Activated CD4-positive, alpha-beta T cell treated with anti-CD3 and anti-CD28 coated beads, Interleukin-2, amount 50 U/mL, for 24 hours (primary cell): ENCODE measurements at places on chromosomes 1 and 21.

DNA sequence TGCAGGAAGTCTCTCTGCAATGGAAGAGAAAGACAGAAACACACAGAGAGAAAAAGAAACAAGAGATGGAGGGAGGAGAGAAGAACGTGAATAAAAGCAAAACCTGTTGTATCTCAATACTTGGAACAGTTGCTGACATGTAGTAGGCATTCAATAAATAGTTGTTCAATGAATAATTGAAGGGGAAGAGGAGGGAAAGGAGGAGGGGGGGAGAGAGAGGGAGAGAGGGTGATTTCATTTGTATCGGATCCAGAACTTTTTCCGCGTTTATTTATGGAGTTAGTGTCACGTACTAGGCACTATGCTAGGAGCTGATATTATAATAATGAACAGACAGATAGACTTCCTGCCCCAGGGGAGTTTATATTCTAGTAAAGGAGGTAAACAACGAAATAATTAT, 144.1 kb downstream of the OMA1 start:
- DNase-seq = no peak

DNA sequence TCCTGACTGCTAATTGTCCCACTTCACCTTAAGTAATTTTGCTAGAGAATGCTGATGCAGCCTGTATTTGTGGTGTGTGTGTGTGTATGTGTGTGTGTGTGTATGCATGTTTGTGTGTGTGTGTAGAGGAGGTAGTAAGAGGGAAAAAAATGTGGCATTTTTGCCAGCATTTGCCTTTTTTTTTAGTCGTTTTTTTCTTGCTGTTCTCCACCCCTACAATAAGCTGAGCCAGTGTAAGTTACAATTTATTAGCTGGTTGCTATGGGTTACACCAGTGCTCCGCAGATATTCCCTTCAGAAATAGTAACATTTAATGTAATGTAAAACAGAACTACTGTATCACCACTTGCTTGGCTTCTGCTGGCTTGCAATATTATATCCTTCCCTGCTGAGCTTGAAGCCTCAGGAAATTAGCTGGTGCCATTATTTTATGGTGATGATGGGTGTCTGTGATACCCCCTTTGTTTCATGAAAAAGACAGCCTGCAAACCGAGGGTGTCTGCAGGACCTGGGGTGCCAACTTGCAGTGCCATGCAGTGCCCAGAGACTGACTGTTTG, 23.4 kb upstream of the IGSF3 start:
- DNase-seq = no peak

DNA sequence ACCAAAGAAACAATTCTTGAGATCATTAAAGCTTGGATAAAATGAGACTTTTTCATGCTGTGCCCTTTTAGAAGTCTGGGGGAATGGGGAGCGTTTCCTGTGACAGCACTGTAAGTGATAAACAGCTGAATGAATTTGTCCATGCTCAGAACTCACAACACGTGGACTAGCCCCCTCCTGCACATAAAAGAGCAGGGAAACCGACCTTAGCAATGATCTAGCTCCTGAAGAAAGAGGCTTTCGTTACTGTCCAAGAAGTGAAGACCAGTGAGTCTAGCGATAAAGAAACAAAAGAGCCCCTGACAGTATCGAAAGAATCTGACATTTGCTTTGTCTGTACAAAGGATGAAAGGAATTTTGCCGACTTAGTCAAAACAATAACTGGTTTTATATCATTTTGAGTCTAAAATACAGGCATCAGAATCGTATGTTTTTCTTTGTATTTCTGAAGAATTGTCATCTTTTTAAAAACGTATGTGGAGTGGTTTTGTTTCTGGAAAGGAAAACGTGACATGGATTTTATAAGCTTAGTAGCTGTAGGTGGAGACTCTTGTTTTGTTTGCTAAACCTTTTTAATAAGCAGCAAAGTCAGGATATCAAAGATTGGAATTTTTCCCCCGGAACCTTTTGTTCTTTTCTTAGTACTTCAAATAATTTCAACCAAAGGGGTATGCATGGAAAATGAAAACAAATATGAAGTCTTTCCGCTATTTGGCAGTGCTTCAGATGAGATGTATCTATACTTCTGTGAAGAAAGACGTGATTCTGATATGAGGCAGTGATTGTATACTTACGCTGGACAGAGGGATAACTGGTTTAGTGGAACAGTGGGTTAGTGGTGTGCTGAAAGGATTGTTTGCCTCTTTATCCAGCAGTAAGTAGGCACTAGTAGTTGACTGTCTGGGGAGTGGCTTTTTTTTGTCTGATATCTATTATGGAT, 61.0 kb downstream of the MAST2 start:
- DNase-seq = no peak

GRCh38 chr1:17498214-17498613, 41.3 kb upstream of the ARHGEF10L start:
- no peak for DNase-seq

DNA sequence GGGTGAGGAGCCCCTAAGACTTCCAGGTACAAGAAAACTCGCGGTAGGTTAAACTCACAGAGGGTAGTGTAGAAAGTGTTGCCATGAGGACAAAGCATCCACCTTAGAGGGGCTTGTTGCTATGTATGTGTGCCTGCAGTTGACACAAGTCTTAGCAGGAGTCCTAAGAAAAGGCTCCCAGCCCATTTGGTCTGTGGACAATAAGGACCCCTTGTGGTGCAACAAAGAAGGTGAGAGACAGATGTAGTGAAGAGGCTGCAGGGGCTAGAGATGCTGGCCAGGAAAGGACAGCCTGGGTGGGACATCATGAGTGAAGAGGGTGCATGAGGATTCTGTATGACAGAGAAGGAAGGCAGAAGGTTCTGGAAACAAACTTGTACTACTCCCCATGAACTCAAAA, 36.3 kb upstream of the IL10 start:
- peak; percentile 47 for DNase-seq

- DNase-seq = no peak
These were observed 6.2 kb upstream of the EXTL1 start for GRCh38 chr1:26015358-26015757.

- DNase-seq = peak; percentile 50
These were observed 41.7 kb downstream of the ITPKB start for GRCh38 chr1:226697151-226697928.

DNA sequence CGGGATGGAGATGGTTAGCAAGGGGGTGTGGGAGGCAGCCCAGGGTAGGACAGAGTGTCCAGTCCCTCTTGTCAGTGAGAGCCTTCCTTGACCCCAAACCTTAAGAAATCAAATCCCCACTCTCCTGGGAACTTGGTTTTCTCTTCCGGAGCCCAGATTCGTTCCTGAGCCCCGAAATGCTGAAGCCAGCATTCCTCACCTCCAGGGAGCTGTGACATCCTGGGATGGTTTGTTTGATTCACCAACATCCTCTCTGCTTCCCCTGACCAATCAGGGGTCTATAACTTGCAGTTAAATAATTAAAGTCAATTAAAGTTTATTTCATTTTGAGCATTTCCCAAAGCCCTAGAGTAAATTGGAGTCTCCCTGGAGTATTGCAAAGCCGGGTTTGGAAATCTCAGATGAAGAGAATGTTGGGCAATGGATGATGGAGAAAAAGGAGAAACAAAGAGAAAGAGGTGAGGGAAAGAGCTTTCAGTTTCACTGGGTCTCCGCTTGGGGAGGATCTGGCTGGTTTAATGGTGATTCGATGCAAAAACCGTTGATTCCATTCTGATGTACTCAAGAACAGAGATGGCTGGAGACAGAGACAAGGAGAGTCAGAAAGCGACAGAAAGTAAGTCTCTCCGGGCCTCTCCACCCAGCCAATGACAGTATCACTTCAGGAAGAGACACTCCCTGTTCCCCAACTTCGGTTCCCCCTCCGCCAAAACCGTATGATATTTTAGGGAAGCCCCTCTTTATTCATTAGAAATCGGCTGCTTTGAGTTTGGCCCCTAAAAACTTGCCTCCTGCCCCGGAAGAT, 12.8 kb upstream of the ALX3 start:
- no peak for DNase-seq

DNA sequence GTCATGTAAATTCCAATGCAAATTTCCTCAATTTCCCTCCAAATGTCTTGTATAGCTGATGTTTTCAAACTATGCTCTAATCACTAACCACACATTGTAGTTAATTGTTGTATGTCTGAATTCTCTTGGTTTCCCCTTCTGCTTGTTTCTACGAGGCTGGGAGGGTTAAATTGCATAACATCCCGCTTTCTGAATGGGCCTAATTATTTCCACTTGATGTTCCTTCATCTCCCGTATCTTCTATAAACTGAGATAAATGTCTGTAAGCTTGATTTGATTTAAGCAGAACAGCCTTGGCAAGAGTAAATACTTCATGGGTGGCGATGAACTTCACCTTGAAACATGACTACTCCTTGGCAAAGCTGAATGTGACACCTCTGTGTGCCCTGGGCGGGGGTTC, 72.2 kb downstream of the SERINC2 start:
- no peak for DNase-seq

DNA sequence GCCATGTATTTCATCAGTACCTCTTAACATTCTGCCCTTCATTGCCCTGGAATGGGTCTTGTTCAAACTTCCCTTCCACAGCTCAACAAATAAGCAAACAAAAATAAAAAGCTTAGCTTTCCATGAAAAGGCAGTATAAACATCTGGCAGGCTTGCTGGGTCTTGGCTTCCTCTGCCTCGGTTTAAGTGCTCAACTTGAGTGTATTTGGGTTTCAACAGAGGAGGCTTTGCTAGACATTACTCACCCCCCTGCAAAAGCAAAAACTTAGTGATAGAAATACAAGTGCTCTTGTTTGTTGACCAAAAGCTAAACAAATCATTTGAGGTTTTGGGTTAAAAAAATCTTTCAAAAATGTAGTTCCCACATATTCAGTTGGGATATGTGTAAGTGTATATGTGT, 518.5 kb downstream of the PLPP3 start:
- no peak for DNase-seq

DNA sequence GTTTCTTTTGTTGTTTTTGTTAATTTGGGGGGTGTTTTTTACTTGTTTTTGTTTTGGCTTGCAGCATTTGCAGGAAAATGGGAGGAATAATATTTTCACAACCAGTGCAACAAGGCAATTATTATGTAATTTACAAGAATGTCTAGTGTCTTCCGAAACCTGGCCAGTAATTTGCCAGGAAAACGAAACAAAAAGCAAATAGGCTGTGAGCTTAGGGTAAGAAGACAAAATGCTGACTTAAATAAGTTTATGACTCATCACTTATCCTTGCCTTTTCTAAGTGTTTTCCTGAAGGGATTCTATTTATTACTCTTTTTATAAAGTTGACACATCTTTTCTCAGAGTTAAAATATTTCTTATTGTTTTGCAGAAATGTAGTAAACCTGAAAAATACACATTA, 49.8 kb downstream of the KCNT2 start:
- DNase-seq = no peak

GRCh38 chr1:11770011-11770410, 8.0 kb downstream of the C1orf167 start:
- no peak for DNase-seq

- no peak for DNase-seq
These were observed 13.1 kb downstream of the PRKAA2 start for GRCh38 chr1:56658254-56658653.

- no peak for DNase-seq
These were observed 22.4 kb upstream of the EPS15 start for GRCh38 chr1:51541313-51542050.

DNA sequence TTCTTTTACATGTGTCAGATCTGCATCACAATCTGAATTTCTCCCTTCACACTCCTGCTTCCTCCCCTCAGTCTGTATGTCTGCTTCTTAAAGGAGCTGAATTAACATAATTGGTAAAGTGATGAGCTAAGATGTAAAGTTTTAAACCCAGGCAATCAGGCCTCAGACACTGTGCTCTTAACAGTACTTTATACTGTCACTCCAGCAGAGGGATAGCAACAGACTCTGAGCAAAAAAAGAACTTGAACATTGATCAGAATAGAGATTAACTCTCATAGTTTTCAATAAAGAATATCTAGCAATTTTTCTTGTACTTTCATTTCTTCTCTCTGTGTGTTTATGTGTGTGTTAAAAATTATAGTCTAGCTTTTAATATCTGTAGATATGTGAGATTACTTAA, 110.3 kb downstream of the DUSP10 start:
- no peak for DNase-seq

- no peak for DNase-seq
These were observed 16.4 kb upstream of the CAPN2 start for GRCh38 chr1:223695941-223696340.

GRCh38 chr21:44838039-44838895, 20.4 kb upstream of the SUMO3 start:
- no peak for DNase-seq

GRCh38 chr1:15452216-15452615, 4.3 kb upstream of the CELA2A start:
- DNase-seq = no peak

DNA sequence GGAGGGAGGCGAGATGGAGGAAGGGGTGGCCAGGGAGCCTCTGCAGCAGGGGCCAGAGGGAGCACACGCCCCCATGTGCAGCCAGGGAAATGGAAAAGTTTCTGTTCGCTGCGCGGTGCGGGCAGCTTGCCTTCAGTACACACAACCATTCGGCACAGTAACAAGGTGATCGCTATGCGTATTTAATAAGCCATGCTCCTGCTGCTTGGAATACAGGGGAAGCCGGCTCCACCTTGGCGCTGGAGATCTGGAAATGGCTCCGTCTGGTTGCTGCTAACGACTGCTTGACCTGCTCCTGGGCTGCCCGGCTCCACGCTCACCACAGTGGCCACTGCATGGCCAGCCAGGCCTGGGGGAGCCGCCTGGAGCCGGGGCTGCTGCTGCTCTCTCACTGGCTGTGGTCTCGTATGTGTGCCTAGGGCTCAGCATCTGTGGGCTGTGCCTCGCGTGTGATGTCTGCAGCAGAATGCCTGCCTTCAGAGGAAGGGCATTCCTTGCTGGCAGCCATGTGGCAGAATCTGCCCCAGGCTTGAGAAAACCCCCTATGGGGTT, 86.4 kb upstream of the ACTL8 start:
- DNase-seq = no peak

DNA sequence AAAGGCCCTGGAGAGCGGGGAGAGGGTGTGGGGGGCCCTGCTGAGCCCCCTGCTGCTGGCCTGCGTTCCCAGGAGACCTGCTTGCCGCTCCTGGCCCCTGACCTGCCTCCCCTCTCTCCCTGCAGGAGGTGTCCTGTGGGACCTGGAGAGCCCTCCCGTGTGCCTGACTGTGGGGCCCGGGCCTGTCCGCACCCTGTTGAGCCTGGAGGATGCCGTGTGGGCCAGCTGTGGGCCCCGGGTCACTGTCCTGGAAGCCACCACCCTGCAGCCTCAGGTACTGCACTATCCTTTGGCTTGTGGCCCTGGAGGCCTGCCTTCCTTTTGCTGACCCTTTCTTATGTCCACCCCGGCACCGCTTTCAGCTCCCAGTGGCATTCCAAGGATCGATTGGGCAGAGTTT, 90.8 kb upstream of the ACTL8 start:
- no peak for DNase-seq
